Liver (tissue), 10 donors: ENCODE measurements at places on chromosomes 2 and 18.

DNA sequence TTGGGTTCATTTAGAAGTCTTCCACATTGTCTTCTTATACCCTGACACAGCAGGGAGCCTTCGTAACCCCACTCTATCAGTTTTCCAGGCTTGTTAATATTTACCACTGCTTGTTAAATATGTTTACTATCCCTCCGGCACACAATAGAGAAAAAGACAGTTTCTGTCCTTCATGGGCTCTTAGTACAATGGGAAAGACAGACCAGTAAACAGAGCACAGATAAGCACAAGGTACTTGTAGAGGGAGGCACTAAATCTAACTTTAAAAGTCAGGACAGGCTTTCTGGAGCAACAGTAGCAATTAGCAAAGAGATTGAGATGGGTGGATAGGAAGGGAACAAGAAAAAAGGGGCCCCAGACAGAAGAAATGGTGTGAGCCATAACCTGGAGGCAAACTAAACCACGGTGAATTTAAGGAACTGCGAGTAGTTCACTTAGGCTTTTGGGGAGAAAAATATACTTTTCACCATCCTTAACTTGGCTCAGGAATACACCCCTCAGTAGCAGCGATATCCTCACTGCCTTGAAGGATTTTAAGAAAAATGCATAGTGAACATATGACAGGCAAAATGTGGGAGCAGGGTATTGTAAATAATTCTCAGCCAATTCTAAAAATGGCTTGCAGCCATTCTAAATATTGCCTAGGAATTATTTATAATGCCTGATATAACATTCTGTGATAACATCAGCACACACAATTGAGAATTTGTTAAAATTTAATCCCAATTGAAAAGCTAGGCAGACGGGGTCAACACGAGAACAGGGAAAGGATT, 383.7 kb downstream of the CDH2 start:
- no peak for DNase-seq

DNA sequence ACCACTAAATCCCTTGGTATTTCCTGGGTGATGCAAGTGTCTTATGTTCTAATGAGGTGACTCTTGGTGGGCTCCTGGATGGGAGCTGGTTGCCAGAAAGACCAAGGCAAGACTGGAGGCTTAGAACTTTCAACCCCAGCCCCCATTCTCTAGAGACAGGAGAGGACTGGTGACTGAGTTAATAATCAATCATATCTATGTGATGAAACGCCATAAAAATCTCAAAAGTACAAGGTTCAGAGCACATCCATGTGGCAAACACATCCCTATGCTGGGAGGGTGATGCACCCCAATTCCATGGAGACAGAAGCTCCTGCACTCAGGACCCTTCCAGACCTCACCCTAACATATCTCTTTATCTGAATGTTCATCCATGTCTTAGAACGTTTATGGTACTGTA, 139.5 kb upstream of the LINC00305 start:
- no peak for DNase-seq

GRCh38 chr2:178628605-178629004, 148.3 kb downstream of the PLEKHA3 start:
- no peak for DNase-seq

GRCh38 chr2:138323382-138324067, 178.0 kb upstream of the SPOPL start:
- DNase-seq: no peak
